ENCODE measurements at places on chromosomes 3 and 15.

- no peak for DNase-seq
These were observed 88.3 kb downstream of the TGFBR2 start for GRCh38 chr3:30694668-30695067.

- DNase-seq = no peak
These were observed 762.8 kb downstream of the VGLL3 start for GRCh38 chr3:86228101-86228500.

GRCh38 chr3:115428841-115429240 lies 194.5 kb upstream of the GAP43 start:
- no peak for DNase-seq

GRCh38 chr3:58231666-58232065 lies 5.9 kb upstream of the ABHD6 start:
- no peak for DNase-seq

- no peak for DNase-seq
These were observed 18.3 kb downstream of the TBC1D21 start for GRCh38 chr15:73891328-73892315.

- DNase-seq = no peak
These were observed 60.6 kb downstream of the WNT5A start for GRCh38 chr3:55426486-55426885.

GRCh38 chr3:150073513-150073912 lies 102.8 kb upstream of the PFN2 start:
- no peak for DNase-seq

DNA sequence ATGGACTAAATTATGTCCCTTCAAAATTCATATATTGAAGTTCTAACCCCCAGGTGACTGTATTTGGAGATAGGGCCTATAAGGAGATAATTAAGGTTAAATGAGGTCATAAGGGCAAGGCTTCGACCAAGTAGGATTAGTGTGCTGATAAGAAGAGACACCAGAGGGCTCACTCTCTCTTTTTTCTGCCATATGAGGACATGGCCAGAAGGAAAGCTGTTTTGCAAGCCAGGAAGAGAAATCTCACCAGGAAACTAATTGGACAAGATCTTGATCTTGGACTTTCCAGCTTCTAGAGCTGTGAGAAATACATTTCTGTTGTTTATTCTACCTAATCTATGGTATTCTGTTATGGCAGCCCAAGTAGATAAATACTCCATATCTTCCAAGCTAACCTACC lies 503.6 kb upstream of the NAALADL2 start:
- no peak for DNase-seq

- no peak for DNase-seq
These were observed 249.4 kb downstream of the CHL1 start for GRCh38 chr3:445960-446359.

- no peak for DNase-seq
These were observed 190.7 kb upstream of the MCTP2 start for GRCh38 chr15:94040541-94041248.

- DNase-seq = no peak
These were observed 65.6 kb downstream of the TMEM212 start for GRCh38 chr3:171908731-171909130.

GRCh38 chr15:97567411-97567810 lies 393.1 kb upstream of the ARRDC4 start:
- DNase-seq = no peak

GRCh38 chr15:60399931-60400330 lies 2.1 kb upstream of the ANXA2 start:
- no peak for DNase-seq

- DNase-seq = peak; percentile 62
These were observed 53.7 kb downstream of the CCDC54 start for GRCh38 chr3:107430996-107431245.

GRCh38 chr3:169026543-169027182 lies 636.8 kb downstream of the MECOM start:
- no peak for DNase-seq

DNA sequence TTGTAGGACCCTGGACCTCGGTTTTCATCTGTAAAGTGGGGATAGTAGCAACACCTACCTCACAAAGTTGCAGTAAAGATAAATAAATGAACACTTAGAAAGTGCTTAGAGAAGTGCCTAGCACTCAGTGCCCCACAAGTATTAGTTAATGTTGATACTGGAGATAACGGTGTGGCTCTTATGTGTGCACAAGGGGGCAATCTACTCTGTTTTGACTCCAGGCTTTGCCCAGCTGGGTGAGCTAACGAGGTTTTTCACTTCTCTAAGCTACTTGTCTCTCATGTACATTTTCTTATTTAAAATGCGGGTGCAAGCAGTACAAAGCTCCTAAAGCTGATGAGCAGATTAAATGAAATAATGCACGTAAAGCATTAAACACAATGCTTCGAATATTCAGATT lies 193.5 kb upstream of the ICE2 start:
- DNase-seq = no peak

DNA sequence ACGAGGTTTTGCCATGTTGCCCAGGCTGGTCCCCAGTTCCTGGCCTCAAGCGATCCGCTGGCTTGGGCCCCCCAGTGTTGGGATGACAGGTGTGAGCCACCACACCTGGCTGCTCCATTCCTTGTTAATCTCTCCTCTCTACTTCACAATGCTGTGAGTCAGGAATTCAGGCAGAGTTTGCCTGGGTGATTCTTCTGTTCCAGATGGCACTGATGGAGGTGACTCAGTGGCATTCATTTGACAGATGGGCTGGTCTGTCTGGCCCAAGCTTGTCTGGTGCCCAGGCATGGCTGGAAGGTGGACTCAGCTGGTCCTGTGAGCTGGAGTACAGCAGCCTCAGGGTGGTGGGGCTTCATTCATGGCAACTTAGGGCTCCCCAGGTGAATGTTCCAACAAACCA lies 43.2 kb downstream of the SLC6A20 start:
- DNase-seq = no peak

DNA sequence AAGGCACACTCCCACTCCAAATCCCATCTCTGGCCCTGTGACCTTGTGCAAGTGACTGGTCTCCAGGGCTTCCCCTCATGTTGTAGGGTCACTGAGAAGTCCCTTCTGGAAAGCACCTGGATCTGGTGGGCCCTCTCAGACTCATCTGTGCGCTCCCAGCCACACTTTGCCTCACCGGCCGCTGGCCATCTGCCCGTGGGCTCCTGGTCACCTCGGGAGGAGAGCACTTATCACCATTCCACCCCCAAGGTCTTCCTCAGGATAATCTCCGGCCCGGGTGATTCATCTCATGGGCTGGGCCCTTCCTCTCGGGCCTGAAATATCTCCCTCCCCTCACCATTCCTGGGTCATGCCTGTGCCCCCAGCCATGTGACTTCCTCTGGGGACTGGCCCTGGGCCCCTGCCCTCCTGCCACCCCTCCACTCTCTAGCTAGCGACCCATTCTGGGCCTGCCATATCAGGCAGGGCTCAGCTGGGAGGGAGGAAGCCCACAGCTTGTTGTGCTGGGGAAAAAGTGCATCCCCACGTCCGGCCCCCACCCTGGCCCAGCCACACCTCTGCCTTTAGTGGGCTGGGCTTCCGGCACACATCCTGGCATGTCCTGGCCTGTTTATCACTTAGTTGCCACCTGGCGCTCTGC lies 10.6 kb upstream of the WNT7A start:
- no peak for DNase-seq

GRCh38 chr3:56316944-56317343 lies 151.3 kb downstream of the ERC2 start:
- no peak for DNase-seq

DNA sequence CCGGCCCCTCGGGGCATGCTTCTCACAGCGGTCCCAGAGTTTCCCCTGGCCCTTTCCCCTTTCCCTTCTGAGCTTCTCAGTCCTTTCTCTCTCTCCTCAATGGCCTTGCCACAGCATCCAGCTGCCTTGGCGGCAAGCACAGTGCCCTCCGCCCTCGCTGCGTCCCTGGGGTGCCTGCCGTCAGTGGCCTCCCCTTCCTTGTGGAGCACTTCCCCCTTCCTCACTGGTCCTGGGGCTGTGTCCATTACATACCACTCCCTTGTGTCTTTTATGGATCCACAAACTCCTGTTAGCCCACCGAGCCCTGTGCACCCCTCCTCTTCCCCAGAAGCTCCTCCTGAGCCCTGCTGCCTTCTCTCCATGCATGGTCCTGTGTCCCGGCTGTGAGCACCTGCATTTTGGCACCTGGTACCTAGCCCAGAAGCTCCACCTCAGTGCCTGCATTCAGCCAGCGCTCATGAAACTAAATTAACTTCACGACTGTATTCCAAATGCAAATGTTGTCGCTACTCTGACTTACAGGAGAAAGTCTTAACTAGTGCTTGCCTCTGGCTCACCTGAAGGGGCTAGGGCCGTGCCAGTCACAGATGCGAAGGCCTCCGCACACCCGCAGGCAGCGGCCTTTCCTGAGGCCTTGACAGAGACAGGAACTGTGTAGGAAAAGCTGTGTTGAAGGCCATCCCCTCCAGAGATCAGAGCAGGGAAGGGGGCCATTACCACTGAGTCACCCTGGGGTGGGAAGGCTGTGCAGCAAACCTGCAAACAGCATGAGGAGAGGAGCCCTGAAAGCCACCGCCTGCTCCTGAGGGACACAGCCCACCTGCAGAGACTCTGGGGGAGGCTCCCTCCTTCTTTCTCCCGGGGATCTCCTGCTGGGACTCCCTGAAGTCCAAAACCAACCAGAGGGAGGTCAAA lies 19.1 kb upstream of the KLF13 start:
- no peak for DNase-seq

DNA sequence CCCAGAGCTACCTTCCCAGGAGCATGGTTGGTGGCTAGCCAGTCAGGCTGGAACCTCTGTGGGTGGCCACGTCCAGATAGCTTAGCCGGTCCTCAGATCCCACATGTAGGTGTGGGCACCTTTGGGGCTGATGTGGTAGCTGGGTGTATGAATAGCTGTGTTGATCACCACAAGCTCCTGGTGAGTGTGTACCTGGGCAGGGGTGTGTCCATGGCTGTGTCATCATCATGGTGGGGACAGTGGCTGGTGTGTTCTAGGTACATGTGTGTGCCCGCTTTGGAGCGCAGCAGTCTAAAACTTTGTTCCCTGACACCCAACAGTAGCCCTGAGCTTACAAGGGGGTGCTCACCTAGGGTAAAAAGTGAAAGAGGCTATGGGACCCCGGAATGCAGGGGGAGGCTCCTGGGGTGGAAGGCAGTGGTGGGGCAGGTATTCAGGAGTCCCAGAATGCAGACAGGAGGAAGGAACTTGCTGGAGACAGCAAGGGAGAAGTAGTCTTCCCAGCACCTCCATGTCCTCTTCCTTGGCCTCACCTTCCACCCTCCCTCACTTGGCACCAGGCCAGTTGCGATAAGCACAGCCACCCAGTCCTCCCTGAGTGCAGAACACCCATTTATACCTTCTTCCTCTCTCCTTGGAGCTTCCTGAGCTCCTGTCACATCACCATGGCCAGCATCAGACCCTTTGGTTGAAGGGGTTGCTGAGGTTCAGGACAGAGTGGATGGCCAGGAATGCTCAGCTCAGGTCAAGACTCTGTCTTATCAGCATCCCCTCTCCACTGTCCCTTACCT lies 1.2 kb downstream of the CISH start:
- DNase-seq = no peak

- DNase-seq = no peak
These were observed 41.5 kb downstream of the CP start for GRCh38 chr3:149180057-149180573.

- DNase-seq = no peak
These were observed 13.9 kb upstream of the TEX9 start for GRCh38 chr15:56351353-56351752.

DNA sequence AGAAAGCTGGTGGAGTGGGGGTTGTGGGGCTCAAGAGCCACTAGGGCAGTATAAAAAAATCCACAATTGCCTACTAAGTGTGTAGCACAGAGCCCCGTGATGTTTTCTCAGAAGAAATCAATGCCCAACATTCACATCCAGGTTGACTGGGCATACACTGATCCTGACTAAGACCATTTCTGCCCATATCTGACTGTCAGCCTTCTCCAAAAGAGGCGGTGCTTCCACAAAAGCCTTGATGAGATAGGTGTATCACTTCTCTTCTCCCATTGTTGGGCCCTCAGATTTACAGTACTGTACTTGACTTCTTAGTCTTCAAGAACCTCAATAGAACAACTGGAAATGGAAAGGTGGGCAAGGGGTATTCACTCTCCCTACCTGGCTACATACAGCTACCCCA lies 1.4 kb downstream of the POPDC2 start:
- no peak for DNase-seq

GRCh38 chr3:160403796-160404470 lies 4.5 kb downstream of the SMC4 start:
- DNase-seq = no peak

GRCh38 chr3:111072031-111072921 lies 660 bp downstream of the NECTIN3 start:
- DNase-seq = peak; percentile 47

DNA sequence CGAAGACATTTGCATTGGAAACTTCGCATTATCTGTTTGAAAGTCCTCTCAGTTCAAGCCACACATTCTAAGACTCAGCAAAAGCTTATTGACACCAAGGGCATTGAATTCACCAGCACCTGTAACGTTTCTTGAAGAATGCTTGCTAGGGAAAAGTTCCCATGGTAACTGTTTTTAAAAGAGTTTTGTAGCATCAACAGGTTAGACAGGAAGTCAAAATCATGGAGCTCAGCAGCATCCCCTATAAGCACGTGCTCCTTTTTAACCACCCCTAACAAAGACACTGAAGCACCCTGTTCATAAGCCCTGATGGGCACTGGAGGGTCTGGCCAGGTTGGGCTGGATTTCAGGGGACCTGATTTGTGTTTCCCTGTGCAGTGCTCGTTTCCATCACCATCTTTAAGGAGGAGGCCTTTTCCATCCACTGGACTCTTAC lies 229.7 kb upstream of the BHLHE40 start:
- no peak for DNase-seq

GRCh38 chr3:25385807-25386460 lies 42.1 kb upstream of the RARB start:
- DNase-seq = no peak

GRCh38 chr3:28012830-28013229 lies 228.6 kb upstream of the CMC1 start:
- DNase-seq = no peak

GRCh38 chr3:140748903-140749302 lies 71.0 kb downstream of the TRIM42 start:
- DNase-seq = no peak

DNA sequence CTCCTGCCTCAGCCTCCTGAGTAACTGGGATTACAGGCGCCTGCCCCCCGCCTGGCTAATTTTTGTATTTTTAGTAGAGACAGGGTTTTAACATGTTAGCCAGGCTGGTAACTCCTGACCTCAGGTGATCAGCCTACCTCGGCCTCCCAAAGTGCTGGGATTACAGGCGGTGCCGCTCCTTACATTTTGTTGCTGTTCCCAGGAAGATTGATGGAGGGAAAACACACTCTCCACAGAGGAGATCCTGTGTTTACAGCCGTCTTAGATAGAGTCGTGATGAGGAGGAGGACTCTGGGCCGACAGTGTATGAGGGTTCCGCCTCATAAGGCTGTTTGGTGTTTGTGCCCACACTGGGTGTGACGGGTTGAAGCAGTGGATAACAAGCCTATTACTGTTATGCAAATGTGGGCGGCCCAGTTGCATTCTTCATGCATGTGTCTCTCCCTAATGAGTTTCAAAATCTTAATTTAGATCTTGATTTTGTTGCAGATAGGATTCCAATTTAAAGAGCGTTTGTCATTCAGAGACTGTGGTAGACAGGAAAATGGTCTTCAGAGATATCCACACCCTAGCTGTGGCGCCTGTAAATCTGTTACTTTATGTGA lies 60.0 kb downstream of the APBA2 start:
- DNase-seq = no peak

- DNase-seq = no peak
These were observed 73.1 kb downstream of the NR2E3 start for GRCh38 chr15:71883447-71883846.

- no peak for DNase-seq
These were observed 35.6 kb downstream of the FRMD5 start for GRCh38 chr15:44159492-44159891.
